A549 treated with GW870086 at 1 μM for 4 hours (cell line): ENCODE measurements at places on chromosomes 3 and 15. TPM values are rescaled to one million over a fixed set of nuclear protein-coding genes. Genes with fewer than 3 reads are reported as not detected.

The SPATA12 gene
- 0.25 to 0.44 TPM (median 0.39 TPM) in 5 replicates for total RNA-seq

The TMEM207 gene
- not detected in 5 replicates for total RNA-seq

The UBA7 gene
- total RNA-seq, result 0.32 to 1.0 TPM (median 0.60 TPM) in 5 replicates

The PDCD6IP gene
- 120 to 170 TPM (median 164 TPM) in 5 replicates for total RNA-seq

The EPHA6 gene
- 0.06 to 0.13 TPM (median 0.11 TPM) in 3 of 5 replicates, not detected in the others for total RNA-seq

The NUP210 gene
- total RNA-seq, result 31.1 to 44.3 TPM (median 38.2 TPM) in 5 replicates

The BCHE gene
- 0.73 to 1.2 TPM (median 1.0 TPM) in 5 replicates for total RNA-seq

The ERICH6 gene
- total RNA-seq, result 0.06 TPM in 1 of 5 replicates, not detected in the others

The KLF13 gene
- total RNA-seq, result 89.6 to 118 TPM (median 113 TPM) in 5 replicates

The TMC3 gene
- total RNA-seq, result not detected in 5 replicates

The ARNT2 gene
- 13.6 to 18.5 TPM (median 16.2 TPM) in 5 replicates for total RNA-seq

The ANKRD34C gene
- not detected in 5 replicates for total RNA-seq

The AGTR1 gene
- 0.49 to 0.77 TPM (median 0.55 TPM) in 5 replicates for total RNA-seq

The GOLGA8M gene
- total RNA-seq, result 0.24 TPM in 1 of 5 replicates, not detected in the others

The ARMC8 gene
- 34.3 to 42.4 TPM (median 39.5 TPM) in 5 replicates for total RNA-seq

The PLA2G4B gene
- 0.98 to 2.3 TPM (median 2.1 TPM) in 5 replicates for total RNA-seq

The MGLL gene
- total RNA-seq, result 64.9 to 77.9 TPM (median 72.2 TPM) in 5 replicates

The DHFR2 gene
- 2.8 to 4.0 TPM (median 3.5 TPM) in 5 replicates for total RNA-seq

The CCDC39 gene
- 0.17 TPM in 1 of 5 replicates, not detected in the others for total RNA-seq

The ARGFX gene
- not detected in 5 replicates for total RNA-seq

The KBTBD12 gene
- not detected in 5 replicates for total RNA-seq

The SLC28A1 gene
- total RNA-seq, result not detected in 5 replicates

The CACNA2D2 gene
- 0.42 to 0.66 TPM (median 0.53 TPM) in 5 replicates for total RNA-seq

The SCN11A gene
- total RNA-seq, result 0.02 TPM in 1 of 5 replicates, not detected in the others

The MUC20 gene
- 0.43 to 1.3 TPM (median 0.75 TPM) in 5 replicates for total RNA-seq

The THPO gene
- total RNA-seq, result 0.07 TPM in 1 of 5 replicates, not detected in the others

The POPDC2 gene
- 0.09 to 0.79 TPM (median 0.21 TPM) in 5 replicates for total RNA-seq

The NSMCE3 gene
- total RNA-seq, result 14.8 to 15.6 TPM (median 15.2 TPM) in 5 replicates

The GOLGA8R gene
- 0.15 to 0.30 TPM (median 0.17 TPM) in 5 replicates for total RNA-seq

The SERPINI2 gene
- not detected in 5 replicates for total RNA-seq

The C3orf85 gene
- total RNA-seq, result not detected in 5 replicates

The ACAN gene
- total RNA-seq, result 0.41 to 1.1 TPM (median 0.86 TPM) in 5 replicates

The STXBP5L gene
- not detected in 5 replicates for total RNA-seq

The TIPIN gene
- 23.6 to 29.9 TPM (median 27.3 TPM) in 5 replicates for total RNA-seq

The PEAK1 gene
- 4.5 to 9.2 TPM (median 7.7 TPM) in 5 replicates for total RNA-seq

The OXTR gene
- 10.4 to 13.2 TPM (median 11.0 TPM) in 5 replicates for total RNA-seq

The CLDN16 gene
- total RNA-seq, result not detected in 5 replicates

The IL20RB gene
- 0.58 to 1.5 TPM (median 0.93 TPM) in 5 replicates for total RNA-seq

The GOLGA6L7 gene
- not detected in 5 replicates for total RNA-seq

The CGNL1 gene
- total RNA-seq, result 0.58 to 0.78 TPM (median 0.69 TPM) in 5 replicates

The GMPPB gene
- 14.9 to 18.9 TPM (median 18.2 TPM) in 5 replicates for total RNA-seq

The TRPM1 gene
- not detected in 5 replicates for total RNA-seq

The BNIP2 gene
- 61.6 to 93.6 TPM (median 70.2 TPM) in 5 replicates for total RNA-seq
